ENCODE measurements at places on chromosomes 11 and 22. TPM values are rescaled to one million over a fixed set of nuclear protein-coding genes. Genes with fewer than 3 reads are reported as not detected.

PANX2 gene
- total RNA-seq, result not detected

CASP4 gene
- 86.4 TPM for total RNA-seq

PLAAT4 gene
- 3.5 TPM for total RNA-seq

OR51B4 gene
- total RNA-seq, result not detected

SYT7 gene
- 1.6 TPM for total RNA-seq

DNA sequence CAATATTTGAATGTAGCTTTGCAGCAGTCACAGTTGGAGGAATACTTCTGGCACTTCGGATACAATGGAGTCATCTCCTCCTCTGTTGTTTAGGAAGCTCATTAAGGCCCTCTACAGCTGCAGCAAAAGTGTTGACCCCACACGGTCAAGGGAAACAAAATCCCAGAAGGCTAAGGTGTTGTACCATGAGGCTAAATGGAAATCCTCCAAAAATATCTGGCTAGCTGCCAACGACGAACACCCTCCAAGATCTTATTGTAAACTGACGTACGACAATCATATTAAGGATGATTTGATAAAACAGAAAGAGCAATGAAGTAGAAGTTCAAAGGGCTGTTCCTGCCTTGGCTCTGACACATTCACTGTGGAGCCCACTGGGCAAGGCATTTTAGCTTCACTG lies 4.0 kb downstream of the POGLUT3 start:
- DNase-seq, result no peak

GRCh38 chr11:132187814-132188213 lies 817.4 kb downstream of the NTM start:
- DNase-seq, result peak; percentile 19

Measured in LHCN-M2 (cell line).